ENCODE measurements at places on chromosomes 11 and 22.

DNA sequence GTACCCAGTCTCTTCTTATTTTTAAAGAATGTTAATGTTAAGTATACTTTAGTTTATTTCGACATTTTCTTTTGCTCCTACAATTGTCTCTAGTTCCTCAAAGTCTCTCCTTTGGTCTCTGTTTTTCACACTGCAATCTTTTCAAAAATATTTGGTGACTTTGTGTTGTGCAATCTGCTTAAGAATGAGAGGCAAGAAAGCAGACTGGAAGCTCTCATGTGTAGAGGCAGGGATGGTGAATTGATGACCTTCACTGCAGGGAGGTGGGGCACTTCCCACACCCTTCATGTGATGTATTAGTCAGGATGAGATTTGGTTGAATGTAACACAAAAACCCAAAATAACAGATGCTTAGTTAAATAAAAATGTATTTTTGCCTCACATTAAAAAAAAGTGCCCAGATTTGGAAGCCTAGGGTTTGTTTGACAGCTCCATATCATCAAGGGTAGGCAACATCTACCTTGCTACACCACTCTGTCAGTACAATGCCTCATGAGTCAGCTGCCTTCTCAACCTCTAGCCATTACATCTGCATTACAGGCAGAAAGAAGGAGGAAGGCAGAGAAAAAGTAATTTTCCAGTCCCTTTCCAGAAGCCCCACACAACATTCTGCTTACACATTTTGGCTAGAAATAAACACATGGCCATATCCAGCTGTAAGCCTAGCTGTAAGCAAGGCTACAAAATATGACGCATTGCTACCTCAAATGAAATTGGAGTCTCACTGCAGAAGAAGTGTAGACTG is 3.8 kb upstream of the MMP27 start:
- no peak for DNase-seq

DNA sequence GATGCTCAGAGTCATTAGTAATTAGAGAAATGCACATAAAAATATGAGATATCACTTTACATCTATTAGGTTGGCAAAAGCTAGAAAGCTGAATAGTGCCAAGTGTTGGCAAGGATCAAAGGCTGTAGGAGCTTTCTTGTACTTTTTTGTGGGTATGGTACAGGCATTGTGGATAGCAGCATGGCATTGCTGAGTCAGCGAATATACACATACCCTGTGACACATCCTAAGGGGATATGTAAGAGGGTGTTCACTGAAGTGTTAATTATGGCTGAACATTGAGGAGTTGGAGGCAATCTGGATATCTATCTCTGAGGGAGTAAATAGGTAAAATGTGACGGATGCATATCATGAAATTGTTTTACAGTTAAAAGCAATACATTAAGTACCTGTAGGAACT is 27.0 kb upstream of the IL18BP start:
- peak; percentile 36 for DNase-seq

DNA sequence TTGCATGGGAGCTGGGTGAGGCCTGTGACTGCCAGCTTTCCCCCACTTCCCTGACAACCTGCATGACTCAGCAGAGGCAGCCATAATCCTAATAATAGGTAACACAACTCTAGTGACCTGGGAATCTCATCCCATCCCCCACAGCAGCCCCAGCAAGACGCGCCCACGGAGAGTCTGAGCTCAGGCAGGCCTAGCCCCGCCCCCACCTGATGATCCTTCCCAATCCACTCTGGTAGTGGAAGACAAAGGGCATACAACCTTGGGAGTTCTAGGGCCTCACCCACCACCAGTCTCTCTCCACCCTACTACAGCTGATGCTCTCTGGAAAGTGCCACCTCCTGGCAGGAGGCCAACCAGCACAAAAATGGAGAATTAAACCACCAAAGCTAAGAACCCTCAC is 60.3 kb downstream of the CWF19L2 start:
- no peak for DNase-seq

GRCh38 chr11:10993186-10993585 is 135.3 kb upstream of the ZBED5 start:
- DNase-seq = no peak

DNA sequence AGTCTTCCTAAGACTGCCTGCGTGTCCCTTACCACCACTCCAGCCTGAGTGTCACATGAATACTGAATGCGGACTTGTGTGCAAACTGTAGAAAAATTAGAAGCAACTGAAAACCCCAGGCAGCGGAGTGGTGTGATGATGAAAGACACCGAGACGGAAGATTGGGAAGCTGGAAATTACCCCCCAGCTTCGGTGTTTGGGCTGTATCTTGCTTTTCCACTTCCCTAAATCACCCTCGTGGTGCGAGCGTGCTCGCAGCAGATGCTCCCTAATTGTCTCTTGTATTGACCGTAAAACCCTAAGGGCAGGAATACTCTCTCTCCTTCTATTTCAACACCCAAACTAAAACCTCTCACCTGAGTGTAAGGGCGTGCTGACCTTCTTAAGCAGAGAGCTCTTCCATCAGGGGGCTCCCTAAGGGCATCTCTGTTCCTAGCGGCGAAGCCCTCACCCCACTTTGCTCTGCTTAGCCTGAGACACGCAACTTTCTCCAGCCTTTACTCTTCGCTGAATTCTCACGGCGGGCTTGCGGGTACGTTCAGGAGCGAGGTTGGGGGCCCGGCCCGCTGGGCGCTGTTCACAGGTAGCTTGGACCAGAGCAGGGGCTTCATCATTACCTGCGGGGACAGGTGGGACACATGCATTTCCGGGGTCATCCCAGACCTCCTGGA is 62.4 kb downstream of the CRYBB2 start:
- DNase-seq = no peak

GRCh38 chr22:48482771-48483170 is 1344.9 kb downstream of the BRD1 start:
- DNase-seq = no peak

- DNase-seq = no peak
These were observed 1.4 kb upstream of the TAGLN start for GRCh38 chr11:117197516-117198456.

GRCh38 chr11:12239804-12240371 is 129.5 kb downstream of the MICAL2 start:
- DNase-seq = no peak

DNA sequence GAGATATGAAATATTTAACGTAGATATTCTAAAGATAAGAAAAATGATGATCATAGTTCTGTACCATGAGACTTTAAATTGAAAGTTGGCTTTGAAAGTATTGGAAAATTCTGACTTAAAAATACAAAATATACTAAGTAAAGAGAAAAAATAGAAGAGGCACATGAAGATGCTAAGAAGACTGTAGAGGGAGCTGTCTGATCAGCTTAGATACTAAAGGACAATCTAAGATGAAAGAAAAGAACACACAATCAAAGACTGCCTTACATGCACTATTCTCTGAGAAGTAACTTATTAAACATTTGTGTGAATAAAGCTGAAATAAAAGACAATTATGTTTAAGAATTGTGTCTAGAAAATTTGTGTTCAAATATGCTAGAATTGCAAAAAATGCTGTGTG is 55.1 kb downstream of the RBMXL2 start:
- DNase-seq = no peak

- DNase-seq = no peak
These were observed 385.1 kb upstream of the CCDC90B start for GRCh38 chr11:83671289-83671688.

- no peak for DNase-seq
These were observed 229.3 kb downstream of the CASP12 start for GRCh38 chr11:104668797-104669463.

GRCh38 chr22:31995046-31995445 is 48.0 kb upstream of the SLC5A1 start:
- DNase-seq = no peak

GRCh38 chr11:40722179-40722795 is 737.2 kb downstream of the LRRC4C start:
- DNase-seq = no peak

DNA sequence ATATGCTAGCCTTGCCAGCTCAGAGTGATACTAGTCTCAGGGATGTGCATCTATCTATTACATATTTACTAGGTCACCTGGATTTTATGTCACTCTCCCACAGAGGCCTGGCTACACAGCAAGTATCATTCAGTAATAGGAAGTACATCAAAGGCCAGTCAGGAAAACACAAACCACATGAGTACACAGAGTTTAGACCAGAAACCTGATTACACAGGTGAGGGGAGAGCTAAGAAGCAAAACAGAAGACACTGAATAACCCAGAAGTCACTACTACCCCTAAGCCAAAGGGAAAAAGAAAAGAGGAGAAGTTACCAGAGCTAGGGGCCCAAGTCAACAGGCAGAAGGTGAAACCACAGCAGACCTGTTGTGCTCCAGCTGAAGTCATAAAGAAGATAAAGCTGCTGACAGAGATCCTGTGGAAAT is 13.3 kb downstream of the LPXN start:
- no peak for DNase-seq

DNA sequence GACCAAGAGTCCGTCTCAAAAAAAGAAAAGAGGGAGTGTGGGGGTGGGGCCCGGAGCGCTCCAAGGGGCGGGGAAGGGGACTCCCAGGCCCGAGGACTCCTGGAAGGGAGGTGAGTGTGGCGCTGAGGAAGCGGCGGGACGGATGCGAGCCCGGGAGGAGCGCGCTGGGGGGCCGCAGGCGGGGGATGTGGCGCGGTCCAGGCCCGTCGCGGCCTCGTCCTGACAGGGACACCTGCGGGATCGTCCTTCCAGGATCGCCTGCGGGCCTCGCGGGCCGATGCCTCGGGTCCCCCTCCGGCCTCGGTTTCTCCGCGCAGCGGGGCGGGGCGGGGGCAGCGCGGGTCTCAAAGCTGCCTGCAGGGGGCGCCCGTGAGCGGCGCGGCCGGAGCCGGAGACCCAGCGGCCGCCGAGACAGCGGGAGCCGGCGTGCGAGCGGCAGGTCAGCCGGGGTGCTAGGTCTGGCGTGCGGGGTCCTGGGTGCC is 3.8 kb upstream of the ADORA2A start:
- DNase-seq = no peak

DNA sequence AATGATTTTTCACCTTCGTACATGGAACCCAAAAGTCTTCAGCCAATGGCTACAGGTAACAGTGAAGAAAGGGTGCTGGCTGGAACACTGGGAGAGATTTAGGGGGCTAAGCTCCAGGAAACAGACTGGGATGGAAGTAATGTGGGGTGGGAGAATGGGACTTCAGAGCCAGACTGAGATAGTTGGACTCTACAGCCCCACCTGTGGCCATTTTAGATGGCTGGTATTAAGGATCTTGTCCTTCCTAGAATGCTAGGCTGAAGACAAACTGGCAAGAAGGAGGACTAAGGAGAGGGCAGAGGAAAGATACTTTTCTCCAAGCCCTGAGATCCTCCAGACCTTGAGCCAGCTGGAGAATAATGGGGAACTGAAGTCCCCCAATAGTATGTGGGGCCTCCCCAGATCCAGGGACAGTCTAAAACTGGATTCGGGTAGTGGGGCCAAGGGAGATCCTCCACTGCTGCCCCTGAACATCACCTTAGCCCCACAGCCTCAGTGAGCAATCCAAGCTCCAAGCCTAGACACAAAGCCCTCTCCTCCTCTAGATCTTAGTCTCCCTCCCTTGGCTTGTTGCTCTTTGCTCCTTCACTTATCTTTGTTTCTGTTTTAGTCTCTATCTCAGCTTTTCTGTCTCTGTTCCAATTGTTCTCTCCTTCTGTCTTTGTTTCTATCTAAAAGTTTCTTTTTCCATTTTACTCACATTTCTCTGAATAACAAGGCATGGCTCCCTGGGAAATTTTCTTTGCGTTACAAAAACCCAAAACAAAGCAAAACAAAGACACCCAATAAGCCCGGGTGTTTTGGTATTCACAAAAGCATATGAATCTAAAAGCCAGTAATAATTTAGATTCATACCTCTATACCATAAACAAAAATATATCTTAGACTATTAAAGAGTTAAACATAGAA is 16.2 kb upstream of the RRAS2 start:
- DNase-seq = no peak

DNA sequence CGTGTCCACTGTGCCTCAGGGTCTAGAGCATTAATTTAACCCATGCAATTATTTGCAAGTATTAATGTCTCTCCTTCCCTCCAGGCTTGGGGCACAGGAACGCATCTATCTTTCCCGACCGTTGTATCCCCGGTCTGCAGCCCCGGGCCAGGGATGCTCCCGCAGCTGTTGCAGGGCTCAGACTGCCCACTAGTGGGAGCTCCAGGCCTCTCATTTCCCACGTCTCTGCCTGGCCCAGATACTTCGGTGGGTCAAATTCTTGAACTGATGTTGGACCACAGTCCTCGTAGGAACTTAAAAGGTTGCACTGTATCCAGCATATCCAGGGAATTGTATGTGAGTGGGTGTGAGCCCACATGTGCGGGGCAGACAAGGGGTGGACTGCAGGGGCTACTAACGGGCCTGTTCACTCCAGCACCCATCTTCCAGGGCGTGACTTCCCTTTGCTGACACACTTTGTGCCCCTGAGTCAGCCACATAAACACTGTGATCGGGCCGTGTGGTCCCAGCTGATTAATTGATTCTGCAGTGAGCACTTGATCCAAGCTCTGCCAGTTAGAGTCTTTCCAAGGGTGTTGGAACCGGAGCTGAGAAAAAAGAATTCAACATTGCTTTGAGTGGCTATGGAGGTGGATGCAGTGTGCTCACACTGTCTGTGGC is 451.3 kb downstream of the TBC1D22A start:
- DNase-seq = no peak

GRCh38 chr11:116461789-116462188 is 311.0 kb downstream of the BUD13 start:
- peak; percentile 69 for DNase-seq

- no peak for DNase-seq
These were observed 5.3 kb downstream of the GCAT start for GRCh38 chr22:37812869-37813678.

DNA sequence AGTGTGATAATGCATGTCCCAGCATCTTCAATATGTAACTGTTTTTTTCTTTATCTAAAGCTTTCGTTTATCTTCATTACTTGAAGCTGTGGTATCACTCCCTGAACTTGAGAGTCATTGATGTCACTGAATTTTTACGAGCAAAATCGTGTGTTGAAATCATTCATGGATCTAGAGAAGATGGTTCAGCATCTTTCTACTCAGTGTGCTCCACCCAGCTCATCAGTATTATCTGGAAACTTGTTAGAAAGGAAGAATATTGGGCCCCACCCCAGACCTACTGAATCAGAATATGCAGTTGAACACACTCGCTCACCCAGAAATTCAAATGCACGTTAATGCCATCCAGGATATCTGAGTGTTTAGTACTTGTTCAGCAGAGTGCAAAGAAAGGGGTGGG is 8.3 kb downstream of the CDON start:
- DNase-seq = no peak

- DNase-seq = no peak
These were observed 20.4 kb upstream of the C11orf87 start for GRCh38 chr11:109401545-109401944.
